ENCODE measurements at places on chromosomes 16 and 17. TPM values are rescaled to one million over a fixed set of nuclear protein-coding genes. Genes with fewer than 3 reads are reported as not detected.

- peak; percentile 91 for DNase-seq
Measured at GRCh38 chr16:66660422-66661209, 35.9 kb downstream of the CMTM4 start.

ABCC11 gene
- not detected for total RNA-seq

GRCh38 chr16:81136390-81137335, 40.5 kb upstream of the GCSH start:
- no peak for DNase-seq

GRCh38 chr17:1491443-1492248, 840 bp downstream of the MYO1C start:
- DNase-seq, result no peak

DNA sequence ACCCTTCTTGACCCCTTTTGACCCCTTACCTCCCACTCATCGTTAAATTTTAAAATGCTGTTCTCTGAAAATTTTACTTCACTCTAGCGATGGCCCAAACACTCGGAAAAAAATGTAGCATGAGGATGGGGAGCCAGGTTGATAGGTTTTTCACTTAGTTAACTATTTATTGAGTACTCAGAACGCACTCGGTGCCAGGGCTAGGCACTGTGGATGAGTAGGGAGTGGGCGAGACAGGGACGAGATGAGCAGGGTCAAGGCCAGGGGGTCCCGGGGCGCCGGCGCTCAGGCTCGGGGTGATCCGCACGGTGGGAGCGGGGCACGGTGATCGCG, 392 bp downstream of the ZSCAN32 start:
- DNase-seq, result no peak

KRTAP3-1 gene
- total RNA-seq, result not detected

ADAP2 gene
- total RNA-seq, result 5.1 TPM

DNA sequence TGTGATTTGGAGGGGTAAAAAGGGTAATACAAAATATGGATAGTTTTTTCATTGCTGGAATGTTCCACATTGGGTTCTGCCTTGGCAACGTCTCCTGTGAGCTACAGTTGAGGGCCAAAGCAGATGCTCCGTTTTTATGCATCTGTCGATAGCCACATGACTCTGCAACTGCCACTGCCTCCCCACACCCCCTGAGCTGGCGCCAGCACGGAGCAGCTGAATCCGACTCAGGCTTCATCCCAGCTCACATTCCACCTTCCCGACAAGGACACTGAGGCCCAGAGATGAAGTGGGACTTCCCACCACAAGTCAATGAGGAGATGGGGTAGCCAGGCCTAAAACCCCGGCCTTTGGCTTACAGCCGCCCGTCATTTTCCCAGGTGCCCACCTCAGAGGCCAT, 334.1 kb downstream of the CDH13 start:
- DNase-seq, result no peak

DNA sequence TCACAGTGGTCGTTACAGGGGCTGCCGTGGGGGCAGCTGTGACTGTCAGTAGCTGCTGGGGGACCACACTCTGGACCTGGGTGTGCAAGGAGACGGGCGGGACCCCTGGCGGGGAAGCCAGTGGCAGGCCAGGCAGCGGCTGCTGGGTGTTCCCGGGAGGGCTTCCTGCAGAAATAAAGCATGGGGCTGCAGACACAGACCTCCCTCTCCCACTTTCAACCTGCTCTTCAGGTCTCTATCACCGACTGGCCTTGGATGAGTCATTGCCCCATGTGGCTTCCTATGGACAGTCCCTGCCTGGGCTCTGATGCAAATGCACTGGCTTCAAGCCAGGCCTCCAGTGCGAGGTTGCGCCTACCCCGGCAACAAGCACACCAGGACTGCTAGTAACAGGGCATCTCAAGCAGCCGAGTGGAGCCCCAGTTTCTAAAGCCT, 17.2 kb downstream of the SREBF1 start:
- peak; percentile 52 for DNase-seq

DNA sequence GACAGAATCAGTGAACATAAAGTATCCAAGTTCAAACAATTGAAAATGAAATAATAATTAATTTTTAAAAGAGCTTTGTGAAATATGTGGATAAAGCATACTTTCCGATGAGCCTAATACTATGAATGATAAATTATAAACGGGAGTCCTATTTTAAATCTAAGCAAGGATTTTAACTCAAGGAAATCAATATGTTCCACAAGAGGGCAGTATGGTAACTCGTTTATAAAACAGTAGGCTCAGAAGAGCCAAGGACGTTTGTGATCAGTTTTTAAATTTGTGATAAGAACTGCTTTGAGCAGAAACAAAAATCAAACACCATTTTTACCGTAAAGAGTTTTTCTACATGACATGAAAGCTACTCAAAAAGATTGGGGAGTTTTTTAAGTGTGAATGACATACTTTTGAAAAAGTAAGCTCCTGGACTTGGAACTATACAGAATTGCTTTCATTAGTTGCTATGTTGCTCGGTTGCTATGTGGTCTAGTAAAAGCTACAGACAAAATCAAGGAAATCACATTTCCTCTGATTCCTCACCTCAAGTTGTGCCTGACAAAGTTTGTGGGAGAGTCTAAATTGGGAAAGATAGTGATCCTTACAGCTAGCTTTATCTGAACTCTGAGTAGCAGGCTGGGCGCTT, 11.8 kb upstream of the TEKT1 start:
- peak; percentile 12 for DNase-seq

TPSG1 gene
- total RNA-seq, result not detected

DNA sequence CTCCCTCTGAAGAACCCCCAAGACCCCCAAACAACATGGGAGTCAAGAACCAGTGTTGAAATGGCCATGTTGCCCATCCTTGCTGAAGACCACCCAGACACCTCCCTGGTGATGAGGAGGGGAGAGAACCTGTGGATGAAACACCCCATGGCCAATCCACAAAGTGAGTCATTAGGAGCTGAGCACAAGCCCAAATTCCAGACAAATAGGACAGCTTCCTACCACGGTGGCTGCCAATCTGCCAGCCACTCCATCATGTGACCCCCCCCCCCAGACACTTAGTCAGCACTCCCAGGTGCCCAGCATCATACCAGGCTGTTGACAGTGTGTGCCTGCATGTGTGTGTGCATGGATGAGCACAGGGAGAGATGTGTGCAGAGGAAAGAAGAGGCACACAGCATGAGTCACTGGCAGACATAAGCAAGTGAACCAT, 26.4 kb upstream of the RPL38 start:
- DNase-seq, result no peak

OR2C1 gene
- not detected for total RNA-seq

GRCh38 chr17:67059372-67059771, 15.0 kb downstream of the CACNG1 start:
- DNase-seq, result no peak
